ENCODE measurements at places on chromosomes 2 and 18.

GRCh38 chr2:215847056-215847455 is 166.3 kb downstream of the MREG start:
- DNase-seq: no peak

DNA sequence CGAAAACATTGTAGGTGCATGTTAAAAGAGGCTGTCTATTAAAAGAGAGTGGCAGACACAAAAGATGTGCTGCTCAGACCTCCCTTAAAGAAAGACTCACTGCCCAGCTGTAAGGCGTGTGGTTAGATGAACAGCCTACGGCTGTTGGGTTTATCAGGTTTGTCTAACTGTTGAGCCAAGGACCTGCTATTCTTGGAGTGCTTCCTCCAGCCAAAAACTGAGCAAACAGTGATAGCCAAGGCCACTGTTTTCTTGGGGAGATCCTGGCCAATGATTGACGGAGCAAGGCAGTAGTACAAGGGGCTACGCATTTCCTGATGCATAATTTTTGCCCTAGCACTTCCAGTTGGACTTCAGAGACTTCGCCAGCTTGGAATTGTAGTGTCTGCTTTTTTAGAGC is 1.4 kb upstream of the RAB3GAP1 start:
- DNase-seq: no peak

- DNase-seq: no peak
These were observed 583.7 kb upstream of the HNMT start for GRCh38 chr2:137380610-137381009.

DNA sequence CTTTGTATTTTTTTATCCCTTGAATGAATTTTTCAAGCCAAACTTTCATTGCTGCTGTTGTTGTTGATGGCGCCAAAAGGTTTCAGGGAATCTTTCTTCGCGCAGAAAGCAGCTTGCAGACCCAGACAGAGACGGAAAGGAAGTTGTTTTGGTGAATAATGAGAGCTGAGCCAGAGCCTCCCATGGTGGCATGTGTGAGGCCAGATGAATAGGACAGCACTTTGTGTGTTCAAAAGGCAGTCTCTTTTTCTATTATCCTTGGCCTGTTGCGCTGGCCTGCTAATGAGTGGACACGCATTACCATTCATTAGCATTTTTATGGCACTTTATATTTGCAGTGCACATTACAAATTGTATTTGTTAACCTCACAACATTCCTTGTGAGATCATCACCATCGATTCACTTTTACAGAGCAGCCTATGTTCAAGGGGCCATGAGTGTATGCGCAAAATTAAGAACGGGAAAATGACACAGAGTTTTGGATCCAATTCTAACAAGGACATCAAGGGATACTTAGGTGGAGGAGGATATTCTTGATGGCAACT is 754.7 kb downstream of the BCL11A start:
- DNase-seq: no peak

DNA sequence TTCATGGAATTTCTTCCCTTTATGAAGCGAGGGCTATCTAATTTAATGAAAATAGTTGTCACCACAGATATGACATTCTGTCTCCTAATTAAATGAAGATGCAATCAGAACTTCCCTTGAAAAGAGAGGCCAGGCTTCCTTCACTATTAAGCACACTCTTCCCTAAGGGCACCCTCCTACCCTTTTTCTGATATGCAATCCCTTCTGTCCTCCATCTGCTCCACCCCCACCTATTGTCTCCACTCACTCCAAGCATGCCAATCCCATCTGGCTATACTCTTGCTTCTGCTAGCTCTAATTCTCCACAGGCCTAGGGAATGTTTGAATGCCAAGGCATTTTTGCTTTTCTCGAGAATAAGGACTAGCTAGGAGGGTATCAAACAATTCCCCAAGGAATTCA is 818.4 kb upstream of the FSHR start:
- DNase-seq: no peak

DNA sequence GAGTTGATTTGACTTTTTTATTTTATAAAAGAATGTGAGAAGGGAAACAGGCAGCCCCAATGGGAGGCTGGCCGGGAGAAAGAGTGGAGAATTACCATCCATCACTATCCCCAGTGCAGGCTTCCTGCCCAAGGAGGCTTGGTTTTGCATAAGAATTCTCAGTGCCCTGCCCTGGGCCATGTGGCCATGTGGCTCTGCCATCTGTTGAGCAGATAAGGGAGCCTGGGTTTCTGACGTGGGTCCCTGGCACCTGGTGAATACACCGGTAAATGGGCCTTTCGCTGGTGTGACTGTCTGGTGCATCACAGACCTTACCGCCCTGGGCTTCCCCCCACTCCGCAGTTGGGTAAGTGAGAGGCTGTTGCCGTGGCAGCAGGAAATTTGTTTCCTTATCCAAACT is 54.5 kb upstream of the TMEM163 start:
- no peak for DNase-seq

GRCh38 chr18:13372531-13372951 is 154.0 kb downstream of the LDLRAD4 start:
- DNase-seq: no peak

- peak; percentile 33 for DNase-seq
These were observed 16.9 kb downstream of the STEAP3 start for GRCh38 chr2:119240311-119241204.

- no peak for DNase-seq
These were observed 6.1 kb downstream of the ZFP36L2 start for GRCh38 chr2:43220229-43220751.

GRCh38 chr2:239106314-239106908 is 258.5 kb downstream of the TWIST2 start:
- peak; percentile 43 for DNase-seq

GRCh38 chr2:20065885-20066602 is 14.6 kb upstream of the LAPTM4A start:
- peak; percentile 95 for DNase-seq

DNA sequence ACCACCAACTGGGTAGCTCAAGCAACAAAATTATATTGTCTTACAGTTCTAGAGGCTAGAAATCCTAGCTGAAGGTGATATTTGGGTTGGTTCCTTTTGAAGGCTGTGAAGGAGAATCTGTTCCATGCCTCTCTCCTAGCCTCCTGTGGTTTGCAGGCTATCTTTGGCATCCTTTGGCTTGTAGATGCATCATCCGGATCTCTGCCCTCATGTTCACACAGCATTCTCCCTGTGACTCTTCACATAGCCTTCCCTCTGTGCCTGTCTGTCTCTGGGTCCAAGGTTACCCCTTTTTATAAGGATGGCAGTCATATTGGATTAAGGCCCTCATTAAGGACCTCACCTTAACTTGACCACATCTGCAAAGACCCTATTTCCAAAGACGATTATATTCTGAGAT is 78.6 kb upstream of the MAP3K20 start:
- no peak for DNase-seq

DNA sequence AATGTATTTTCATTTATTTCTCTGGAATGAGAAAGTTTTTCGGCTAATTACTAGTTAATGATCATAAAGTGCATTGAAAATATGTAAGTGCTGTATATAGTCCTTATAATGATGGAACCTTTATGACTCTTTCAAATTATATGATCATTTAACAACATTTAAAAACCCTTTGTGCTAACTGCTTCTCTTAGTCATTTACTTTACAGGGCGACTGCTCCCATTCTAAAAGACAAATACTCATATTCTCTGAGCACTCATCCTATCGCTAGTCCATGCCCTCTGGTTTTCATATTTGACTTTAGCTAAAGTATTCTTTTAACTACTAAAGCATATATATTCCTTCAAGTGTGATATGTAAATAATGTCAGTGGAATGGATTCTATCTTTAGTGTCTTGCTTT is 168.2 kb downstream of the CDH7 start:
- DNase-seq: no peak

GRCh38 chr2:198544461-198544860 is 740.1 kb downstream of the PLCL1 start:
- DNase-seq: no peak

DNA sequence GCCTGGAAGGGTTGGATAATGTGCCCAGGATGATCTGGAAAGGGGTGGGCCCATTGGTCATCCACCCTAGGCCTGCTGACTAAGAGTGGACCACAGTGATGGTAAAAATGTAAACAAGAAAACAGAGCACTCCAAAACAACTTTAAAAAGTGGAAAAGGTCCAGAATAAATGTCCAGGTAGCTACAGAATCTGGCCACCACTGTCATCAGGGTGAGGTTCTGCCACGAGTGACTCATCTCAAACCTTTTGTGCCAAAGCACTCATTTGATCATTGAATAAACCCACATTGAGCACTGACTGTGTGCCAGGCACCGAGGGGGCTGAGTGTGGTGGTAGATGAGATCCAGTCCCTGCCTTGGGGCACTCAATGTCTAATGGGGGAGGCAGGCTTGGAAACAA is 64.9 kb downstream of the EMX1 start:
- no peak for DNase-seq

GRCh38 chr2:75241696-75242095 is 42.4 kb upstream of the TACR1 start:
- DNase-seq: peak; percentile 25

DNA sequence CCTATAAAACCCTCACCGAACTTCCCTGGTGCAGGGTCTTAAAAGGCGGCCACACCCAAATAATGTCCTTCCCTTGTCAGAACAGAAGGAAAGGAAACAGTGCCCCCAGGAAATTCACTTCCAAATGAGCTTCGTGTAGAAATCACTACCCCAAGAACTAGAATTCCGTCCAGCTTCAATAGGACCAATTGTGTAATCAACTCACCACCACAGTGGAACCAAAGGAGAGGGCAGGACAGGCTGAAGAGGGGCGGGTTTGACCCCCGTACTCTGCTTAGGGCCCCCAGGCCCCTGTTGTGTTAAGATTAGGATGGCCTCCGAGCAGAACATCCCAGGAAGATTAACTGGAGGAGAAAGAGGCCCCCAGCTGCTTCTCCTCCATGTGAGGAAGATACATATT is 24.1 kb downstream of the GPR35 start:
- no peak for DNase-seq

GRCh38 chr2:62343636-62344337 is 147.9 kb downstream of the B3GNT2 start:
- no peak for DNase-seq

GRCh38 chr18:12253027-12253426 is 1.1 kb upstream of the CIDEA start:
- no peak for DNase-seq

- DNase-seq: no peak
These were observed 84.0 kb upstream of the TMEM200C start for GRCh38 chr18:5979176-5979888.

DNA sequence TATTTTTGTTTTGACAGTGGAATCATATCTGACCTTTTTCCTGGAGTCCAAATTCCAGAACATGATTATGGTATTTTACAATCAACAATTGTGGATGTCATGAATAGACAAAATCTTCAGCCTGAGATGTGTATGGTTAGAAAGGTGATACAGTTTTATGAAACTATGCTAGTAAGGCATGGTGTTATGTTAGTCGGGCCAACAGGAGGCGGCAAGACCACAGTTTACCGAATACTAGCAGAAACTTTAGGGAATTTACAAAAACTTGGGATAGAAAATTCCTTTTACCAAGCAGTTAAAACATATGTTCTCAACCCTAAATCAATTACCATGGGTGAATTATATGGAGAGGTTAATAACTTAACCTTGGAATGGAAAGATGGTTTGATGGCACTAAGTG is 137.0 kb downstream of the DNAH6 start:
- no peak for DNase-seq

DNA sequence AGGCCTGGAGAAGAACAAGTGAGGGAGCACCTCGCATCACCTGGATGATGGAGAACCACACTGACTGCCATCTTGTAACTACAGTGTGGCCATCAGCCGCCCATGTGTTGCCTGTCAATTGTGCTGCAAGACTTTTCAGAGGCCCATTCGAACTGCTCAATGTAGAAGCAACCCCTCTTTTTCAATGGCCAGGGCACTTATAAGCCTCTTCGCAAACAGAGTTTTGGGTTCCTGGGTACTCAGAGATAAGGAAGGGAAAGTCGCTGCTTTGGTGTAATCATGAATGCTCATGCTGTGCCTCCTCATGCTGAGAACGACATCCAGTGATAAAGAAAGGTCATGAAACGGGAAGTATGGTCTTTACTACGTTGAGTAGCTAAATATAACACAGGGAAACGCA is 143.9 kb upstream of the SLC39A10 start:
- DNase-seq: no peak

DNA sequence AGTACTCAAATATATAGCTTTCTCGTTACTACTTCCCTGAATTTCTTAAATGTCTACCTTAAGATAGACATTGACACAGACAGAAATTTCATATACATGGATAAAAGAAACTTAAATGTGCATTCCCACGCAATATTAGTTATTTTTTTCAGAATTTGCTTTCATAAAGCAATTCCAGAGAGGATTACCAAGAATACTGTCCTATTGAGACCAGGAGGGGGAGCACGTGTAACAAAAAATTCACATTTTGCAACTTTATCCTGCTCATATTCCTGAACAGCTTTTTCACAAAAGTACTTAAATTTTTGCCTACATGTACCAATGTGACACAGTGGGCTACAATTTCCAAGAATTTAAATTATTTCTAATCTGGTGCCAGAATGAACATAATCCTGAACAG is 30.7 kb upstream of the ERCC3 start:
- DNase-seq: peak; percentile 59

DNA sequence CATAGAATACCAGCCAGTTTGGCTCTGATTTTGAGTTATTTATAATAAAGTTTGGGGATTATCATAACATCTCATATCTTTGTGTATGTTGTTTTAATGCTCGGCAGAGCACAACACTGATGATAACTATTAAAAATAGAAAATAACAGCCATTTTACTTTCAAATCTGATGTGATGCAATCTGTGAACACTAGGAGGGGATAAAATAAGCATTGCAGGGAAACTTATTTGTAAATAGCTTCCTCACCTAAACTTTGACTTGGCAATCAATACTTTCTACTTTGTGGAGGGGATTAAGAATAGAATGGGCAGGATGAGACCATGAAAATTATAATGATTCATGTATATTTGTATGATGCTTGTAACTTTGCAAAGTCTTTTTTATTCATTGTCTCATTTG is 54.4 kb downstream of the USP14 start:
- no peak for DNase-seq

- no peak for DNase-seq
These were observed 72.3 kb upstream of the SESTD1 start for GRCh38 chr2:179336782-179337534.

DNA sequence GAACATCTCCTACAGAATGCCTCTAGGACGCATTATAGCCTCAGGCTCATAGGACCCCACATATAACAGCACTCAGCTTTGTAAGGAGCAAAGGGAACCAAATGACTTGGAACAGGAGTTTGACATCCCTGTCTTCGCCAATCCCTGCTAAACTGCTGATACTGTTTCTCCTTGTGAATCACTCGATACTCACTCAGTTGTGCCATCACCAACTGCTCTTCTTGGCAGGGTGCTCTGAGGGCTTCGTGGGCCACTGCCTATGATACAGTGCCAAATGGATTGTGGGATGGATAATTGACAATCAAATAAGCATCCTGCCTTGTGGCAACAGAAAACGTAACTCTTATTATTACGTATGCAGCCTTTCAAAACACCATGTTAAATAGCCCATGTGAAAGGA is 396.3 kb downstream of the RIT2 start:
- DNase-seq: no peak

- no peak for DNase-seq
These were observed 139.8 kb downstream of the ATL2 start for GRCh38 chr2:38237311-38237710.
